B cell (primary cell): ENCODE measurements at places on chromosomes 13 and 19. TPM values are rescaled to one million over a fixed set of nuclear protein-coding genes. Genes with fewer than 3 reads are reported as not detected.

Gene DIRAS1
- total RNA-seq = 22.0 and 23.7 TPM in 2 replicates

Gene FUZ
- total RNA-seq = 31.5 and 36.7 TPM in 2 replicates

DNA sequence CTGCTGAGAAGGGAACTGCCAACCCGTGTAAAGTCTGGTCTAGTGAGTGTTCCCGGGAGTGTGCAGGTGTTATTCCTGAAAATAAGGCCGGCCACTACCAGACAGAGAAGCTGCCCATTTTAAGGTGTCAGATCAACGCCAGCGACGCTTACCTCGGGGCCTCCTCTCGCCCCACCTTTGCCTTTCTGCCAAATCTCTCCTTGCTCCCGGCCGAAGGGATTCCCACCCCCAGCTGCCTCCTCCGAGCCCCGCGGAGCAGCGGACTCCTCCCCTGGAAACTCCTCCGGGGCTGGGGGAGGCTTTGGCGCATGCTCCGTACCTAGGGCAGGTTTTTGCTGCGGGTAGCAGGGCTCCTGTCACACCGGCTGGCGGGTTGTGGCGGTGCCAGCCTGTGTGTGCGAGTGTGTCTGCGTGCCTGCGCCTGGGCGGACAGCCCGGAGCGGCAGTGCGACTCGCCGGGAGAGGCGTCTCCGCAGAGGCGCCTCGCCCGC lies at the start of gene HS6ST3:
Gene HS6ST3 (plus strand): TSS at position 359 of the 491 bp plus-strand sequence.
- DNase-seq = no peak

DNA sequence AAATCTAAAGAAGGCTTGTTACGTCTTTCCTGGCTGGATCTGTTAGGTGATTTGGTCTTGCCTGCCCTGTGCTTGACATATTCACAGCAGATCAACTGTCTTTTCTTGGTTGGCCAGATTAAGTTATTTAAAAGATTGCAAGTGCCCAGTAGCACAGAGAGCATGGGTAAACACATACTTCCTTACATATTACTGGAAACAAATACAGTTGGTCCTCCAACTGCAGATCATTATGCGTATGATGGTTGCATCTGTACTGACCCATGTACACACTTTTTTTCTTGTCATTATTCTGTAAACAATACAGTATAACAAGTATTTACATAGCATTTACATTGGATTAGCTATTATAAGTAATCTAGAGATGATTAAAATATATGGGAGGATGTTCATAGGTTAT lies 9.2 kb upstream of the MPHOSPH8 start:
- DNase-seq = no peak

DNA sequence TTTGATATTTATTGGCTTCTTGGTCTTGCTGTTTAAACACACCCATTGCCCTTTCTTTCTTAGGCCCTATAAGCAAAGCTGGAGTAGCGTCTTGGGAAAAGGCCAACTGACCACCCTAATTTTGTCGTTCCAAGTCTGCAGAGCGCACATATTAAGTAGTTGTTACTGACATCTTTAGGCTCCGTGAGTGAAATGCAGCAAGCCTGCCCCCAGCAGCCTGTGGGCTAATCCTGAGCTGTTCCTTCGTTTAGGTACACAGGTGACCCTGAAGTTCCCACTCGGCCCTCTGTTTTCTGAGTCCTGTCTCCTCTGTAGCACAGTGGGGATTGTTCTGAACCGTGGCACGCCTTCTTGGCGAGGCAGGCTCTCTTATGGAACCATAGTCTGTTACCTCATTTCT lies 170.5 kb downstream of the STK24 start:
- no peak for DNase-seq

GRCh38 chr19:45419396-45419795 lies 4.3 kb downstream of the ERCC1 start:
- DNase-seq = peak; percentile 86

Gene PRR36
- total RNA-seq = not detected in 2 replicates

Gene PLPPR3
- total RNA-seq = not detected in 2 replicates
